ENCODE measurements at places on chromosomes 7 and 10.

DNA sequence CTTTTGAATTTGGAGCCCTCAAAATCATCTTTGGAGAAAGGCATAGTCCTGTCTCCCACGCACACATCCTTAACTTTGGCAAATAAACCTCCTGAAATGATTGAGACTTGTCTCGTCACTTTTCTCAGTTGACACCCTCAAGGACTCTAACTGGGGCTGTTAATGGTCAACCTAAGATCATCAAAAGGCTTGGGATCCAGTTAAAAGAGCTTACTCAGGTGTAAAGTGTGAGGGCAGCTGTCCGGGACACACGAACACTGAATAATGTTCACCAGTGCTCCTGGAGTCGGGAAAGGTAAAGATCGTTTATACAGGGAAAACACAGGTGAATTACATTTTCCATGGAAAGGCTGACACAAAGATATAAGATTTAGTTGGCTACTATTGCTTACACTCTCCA, 84.7 kb downstream of the PAXIP1 start:
- DNase-seq = no peak

- no peak for DNase-seq
Measured at GRCh38 chr7:99457050-99457649, 8.8 kb downstream of the ATP5MF start.

DNA sequence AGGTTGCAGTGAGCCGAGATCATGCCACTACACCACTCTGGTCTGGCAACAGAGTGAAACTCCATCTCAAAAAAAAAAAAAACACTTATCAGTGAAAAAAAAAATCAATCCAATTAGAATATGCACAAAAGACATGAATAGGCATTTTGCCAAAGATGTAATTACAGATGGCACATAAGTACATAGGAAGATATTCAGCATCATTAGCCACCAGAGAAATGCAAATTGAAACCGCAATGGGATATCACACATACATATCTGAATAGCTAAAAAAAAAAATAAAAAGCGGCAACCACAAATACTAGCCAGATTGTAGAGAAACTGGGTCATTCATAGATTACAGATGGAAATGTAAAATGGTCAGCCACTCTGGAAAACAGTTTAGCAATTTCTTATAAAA, 1310.8 kb downstream of the XPNPEP1 start:
- no peak for DNase-seq

DNA sequence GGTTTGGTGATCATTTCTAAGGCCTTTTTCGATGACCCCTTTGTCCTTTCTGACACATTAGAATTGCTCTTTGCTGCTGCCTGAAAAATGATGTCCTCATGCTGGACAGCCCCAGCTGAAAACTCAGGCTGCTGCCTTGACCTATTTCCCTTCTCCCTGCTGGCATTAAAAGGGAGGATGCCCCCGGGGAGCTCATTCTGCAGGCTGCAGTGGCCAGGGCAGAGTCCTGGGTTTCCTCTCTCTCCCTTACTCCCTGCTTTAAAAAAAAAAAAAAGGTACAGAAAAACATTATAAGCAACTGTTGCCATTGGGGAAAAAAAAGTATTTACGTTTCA, 35.4 kb downstream of the LRRC4 start:
- no peak for DNase-seq

GRCh38 chr10:51606825-51607462, 92.5 kb downstream of the CSTF2T start:
- DNase-seq = no peak

GRCh38 chr7:156544919-156545715, 95.5 kb upstream of the RNF32 start:
- no peak for DNase-seq

DNA sequence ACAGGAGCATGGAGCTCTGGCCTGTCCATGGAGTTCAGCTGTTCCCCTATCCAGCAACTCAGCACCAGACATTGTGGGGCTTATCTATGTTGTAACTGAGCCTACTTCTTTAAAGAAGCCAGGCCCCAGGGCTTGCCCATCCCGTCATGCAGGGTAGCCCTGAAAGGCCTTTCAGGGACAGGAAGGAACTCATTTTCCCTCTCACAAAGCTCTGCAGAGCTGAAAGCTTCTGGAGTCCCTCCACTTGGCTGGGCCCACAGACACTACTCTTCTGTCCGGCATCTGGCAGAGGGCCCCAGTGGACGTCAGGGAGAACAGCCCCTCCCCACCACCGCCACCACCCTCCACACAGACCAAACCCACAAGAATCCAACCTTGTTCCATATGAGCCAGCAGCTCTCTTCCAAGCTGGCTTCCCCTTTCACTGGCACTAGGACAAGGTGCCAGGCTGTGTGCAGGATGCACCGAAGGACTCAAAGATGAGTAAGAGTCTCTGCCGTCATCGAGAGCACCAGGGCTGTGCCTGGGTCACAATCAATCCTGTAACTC, 33.1 kb downstream of the DENND2A start:
- no peak for DNase-seq

DNA sequence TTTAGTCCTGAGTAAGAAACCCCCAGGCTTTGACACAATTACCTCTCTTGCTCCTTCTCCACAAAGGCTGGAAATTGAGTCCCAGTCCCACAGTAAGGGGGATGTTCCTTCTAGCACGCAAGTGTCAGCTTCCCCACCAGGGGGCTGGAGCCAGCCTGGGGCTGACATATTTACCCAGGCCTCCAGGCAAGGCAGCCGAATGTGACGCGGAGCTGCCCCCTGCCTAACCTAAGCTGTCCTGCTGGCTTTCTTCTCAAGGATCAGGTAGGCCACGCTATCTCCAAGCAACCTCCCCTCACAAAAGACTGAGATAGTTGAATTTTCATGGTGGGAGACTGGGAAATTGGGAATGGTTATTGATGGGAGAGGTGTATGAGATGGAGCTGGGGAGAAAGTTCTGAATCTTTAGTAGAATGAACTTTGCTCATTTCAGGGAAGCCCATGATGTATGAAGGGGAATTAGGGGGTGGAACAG, 19.2 kb upstream of the BMPER start:
- peak; percentile 51 for DNase-seq
